ENCODE measurements at places on chromosomes 12 and 14. TPM values are rescaled to one million over a fixed set of nuclear protein-coding genes. Genes with fewer than 3 reads are reported as not detected.

DNA sequence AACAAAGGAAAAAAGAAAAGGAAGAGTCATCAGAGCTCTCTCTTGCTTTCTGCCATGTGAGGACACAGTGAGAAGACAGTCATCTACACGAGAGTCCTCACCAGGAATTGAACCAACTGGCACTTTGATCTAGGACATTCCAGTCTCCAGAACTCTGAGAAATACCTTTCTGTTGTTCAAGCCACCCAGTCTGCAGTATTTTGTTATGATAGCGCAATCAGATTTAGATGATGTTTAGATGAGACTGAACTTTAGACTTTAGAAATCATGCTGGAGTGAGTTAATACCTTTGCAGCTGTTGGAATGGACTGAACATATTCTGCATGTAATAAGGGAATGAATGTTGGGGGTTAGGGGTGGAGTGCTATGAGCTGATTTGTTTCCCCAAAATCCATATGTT, 28.1 kb upstream of the RAB21 start:
- DNase-seq: no peak

The RNASE7 gene
- not detected for total RNA-seq

GRCh38 chr12:82507686-82508085, 149.4 kb downstream of the METTL25 start:
- DNase-seq: no peak

- DNase-seq: no peak
These were observed 55.8 kb upstream of the ARHGAP5 start for GRCh38 chr14:32021341-32021740.

DNA sequence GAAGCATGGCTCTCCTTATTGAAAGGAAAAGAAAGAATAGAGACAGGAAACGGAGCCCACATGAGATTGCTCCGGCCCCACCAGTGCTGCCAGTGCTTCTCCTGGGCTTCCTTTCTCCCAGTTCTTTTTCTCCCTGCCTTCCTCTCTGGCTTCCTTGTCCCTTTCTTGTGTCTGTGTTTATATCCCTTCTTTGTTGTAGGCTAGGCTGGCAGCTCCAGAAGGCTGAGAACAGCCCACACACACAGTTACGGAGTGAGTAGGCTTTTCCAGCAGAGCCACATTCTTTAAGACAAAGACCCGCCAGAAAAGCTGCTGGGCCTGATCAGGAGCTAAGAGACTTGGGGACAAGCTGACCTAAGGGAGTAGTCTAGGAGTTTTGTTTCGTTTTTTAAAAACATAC, 13.0 kb downstream of the CIPC start:
- DNase-seq: no peak

GRCh38 chr12:77995436-77996167, 164.9 kb downstream of the NAV3 start:
- DNase-seq: no peak

DNA sequence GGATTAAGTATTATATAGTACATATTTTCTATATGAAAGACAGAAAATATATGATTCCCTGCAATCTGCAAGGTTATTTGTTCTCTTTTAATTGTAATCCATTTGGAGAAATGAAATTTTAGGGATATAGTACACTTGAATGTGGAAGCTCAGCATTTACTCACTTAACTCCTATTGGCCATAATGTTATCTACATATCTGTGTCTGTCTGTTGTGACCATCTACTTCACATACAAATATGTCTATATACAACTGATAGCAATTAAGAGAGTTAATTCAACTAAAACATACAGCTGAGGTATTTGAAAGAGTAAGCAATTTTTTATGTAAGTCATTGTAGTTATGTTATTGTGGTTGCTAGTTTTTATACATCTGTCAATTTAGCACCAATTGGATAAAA, 12.9 kb downstream of the FOXG1 start:
- DNase-seq: no peak

The TDP1 gene
- 2.8 TPM for total RNA-seq

GRCh38 chr12:67483871-67484554, 164.5 kb upstream of the DYRK2 start:
- no peak for DNase-seq

DNA sequence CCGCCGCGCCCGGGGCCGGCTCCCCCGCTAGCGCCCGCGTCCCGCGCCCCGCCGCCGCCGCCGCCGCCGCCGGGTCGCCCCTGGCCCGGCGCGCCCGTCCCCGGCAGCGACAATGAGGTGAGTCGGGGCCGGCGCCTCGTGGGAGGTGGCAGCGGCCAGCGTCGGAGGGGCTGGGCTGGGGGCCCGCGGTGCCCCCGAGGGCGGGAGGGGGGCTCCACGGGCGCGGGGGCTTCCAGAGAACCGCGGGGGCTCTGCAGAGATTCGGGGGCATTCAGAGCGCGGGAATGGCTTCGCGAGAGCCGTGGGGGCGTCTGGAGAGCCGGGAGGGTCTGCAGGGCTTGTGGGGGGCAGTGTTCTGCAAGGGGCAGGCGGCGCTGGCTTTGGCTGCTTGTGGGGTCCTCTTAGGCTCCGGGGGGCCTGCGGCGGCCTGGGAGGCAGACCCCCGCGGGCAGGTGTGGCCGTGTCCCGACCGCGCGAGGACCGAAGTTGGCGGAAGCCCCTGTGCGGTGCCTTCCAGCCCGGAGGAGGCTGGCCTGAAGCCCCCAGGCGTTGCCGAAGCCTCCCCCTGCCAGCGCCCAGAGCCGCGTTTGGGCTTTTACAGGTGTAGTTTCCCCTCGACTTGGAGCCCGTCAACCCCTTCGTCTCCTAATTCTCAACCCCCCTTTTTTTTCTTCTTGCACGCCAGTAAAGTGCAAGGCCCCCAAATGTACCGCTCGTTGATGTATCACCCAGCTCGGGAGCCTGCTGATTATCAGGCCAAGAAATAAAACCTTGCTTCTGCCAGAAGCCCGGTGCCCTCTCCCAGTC, 93.1 kb upstream of the EVL start:
- no peak for DNase-seq

DNA sequence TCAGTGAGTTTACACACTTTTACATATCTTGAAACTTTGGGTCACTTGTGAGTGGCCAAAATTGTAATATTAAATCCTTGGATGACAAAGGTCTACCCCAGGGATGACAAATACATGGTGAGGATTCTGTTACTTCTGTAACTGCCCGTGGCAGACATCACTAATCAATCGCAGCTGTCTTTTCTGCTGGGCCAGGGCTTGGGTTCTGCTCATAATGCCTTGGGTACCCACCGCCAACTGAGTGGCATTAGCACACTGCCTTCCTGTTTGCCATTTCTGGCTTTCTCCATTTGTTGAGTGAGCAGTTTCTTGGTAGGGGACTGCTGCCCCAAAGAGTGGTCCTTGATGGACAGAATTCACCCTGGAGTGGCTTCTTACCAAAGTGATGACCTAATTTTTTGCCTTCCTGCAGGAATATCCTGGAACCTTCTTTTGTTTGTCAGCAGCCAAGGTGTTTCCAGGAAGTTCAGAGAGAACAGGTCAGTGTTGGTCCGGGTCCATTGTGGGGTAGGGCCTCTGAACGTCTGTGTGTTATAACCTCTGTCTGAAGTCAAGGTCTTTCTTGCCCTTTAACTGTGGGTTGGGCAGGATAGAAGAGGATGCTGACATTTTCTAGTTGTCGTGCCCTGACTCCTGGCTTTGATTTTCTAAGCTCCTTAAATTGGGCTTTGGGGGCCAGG, 6.2 kb downstream of the TSPAN9 start:
- no peak for DNase-seq

DNA sequence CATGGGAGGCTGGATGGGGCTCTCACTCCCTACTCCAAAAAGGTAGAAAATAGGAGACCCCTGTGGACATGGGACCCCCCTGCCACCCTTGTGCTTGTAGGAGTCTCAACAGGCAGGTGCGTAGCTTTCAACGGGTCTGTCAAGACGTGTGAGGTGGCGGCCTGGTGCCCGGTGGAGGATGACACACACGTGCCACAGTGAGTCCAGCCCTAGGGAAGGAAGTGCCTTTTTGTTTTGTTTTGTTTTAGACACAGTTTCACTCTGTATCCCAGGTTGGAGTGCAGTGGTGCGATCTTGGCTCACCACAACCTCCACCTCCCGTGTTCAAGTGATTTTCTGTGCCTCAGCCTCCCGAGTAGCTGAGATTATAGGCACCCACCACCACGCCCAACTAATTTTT, 12.9 kb downstream of the P2RX4 start:
- DNase-seq: no peak

DNA sequence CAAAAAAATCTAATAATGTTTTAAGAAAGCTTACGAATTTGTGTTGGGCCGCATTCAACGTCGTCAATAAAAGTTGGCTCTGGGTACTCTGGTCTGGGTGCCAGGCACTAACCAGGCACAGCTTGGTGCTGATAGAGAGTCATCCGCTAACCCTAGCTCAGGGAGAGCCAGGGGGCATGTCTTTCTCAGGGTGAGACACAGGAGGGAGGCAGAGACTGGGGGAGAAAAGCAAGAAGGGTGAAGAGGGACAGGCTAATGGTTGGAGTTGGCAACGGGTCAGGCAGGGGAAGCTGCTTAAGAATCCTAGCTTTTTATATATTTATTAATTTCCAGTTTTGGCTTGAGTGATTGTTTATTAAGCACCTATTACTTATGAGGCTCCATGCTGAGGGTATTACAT, 105.0 kb downstream of the CMKLR1 start:
- no peak for DNase-seq

- no peak for DNase-seq
These were observed 141.0 kb upstream of the OVCH1 start for GRCh38 chr12:29638528-29638927.

- DNase-seq: no peak
These were observed 38.3 kb upstream of the PNMA1 start for GRCh38 chr14:73752297-73752992.

DNA sequence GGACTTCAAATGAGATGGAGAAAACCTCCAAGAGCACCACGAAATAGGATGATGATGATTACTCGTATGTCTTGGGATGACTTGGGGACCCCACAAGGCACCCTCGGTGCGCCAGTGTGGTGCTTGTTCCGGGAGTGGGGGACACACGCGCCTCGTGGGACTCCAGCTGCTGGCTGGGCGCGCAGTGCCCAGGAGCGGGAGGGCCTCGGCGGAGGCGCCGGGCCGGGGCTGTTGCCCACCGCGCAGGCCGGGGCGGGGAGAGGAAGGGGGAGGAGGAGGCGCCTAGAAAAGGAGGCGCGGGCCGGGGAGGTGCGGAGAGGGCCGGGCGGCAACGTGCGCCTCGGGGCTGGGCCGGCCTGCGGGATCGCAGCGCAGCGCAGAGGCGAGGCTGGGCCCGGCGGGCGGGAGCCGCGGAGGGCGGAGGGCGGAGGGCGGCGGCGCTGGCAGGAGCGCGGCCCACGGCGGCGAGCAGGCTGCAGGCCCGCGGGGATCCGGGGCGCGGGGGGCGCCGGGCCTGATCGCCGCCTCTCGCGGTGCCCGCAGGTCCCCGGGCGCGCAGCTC, at the start of gene RFLNA:
Gene RFLNA (plus strand): TSS at position 314 of the 562 bp plus-strand sequence. CDS start 337 bp downstream, outside the sequence.
- no peak for DNase-seq

DNA sequence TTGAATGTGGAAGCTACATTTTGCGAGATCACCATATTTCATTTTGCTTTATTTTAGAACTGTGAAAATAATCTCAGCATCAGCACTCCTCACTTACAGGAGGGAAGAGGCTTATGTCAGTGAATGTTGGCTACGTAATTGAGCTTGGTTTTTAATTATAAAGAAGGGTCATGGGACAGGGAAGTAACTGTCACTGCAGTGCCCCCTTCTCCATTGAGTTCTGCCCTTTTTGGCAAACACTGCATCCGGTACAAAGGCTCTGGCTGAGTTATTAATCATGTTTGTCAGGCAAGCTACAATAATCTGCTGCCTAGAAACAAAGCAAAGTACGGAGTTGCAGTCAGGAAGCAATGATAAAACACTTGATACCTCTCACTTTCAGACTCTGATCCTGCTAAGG, 546.7 kb downstream of the SNAPC1 start:
- DNase-seq: no peak

The CACNA2D4 gene
- 0.89 TPM for total RNA-seq

- DNase-seq: no peak
These were observed 59.0 kb upstream of the CAPRIN2 start for GRCh38 chr12:30813525-30814294.

The PLBD1 gene
- 33.8 TPM for total RNA-seq

The ERGIC2 gene
- total RNA-seq: 84.1 TPM

DNA sequence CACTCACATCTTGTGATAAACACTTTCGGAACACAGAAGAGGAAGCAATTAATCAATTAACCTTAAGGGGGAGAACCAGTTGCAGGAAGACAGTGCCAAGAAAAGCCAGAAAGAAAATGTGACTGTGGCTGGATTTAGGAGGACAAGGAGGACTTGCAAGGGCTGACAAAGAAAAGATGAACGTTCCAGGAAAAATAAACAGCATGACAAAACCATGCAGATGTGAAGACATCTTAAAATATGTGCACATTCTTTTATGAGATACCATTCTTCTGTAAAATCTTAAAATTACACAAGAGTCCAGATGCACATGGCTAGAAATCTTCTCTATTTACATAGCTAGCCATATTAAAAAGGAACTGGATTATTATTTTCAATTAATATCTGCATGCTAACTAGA, 33.4 kb downstream of the KITLG start:
- DNase-seq: no peak

The SCFD1 gene
- total RNA-seq: 47.9 TPM
